CD4-positive, CD25-positive, alpha-beta regulatory T cell (primary cell): ENCODE measurements at places on chromosomes 7 and 10. TPM values are rescaled to one million over a fixed set of nuclear protein-coding genes. Genes with fewer than 3 reads are reported as not detected.

DNA sequence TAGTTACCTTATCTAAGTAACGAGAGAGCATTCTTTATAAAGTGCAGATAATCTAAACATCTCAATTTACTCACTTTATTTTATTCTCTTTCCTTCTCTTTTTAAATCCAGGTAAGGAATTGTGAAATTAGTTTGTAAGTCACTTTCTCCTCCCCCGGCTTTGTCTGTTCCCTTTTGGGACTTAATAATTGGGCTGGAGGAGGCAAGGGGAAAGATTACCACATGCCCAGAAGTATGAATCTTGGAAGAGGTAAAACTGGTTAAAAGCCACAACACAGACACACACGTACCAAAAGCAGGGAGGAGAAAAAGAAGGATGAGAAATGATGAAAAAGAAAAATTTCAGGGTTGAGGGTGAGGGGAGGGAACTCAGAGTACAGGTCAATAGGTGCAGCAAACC is 63.3 kb upstream of the LRRC17 start:
- no peak for DNase-seq

- no peak for DNase-seq
Observed at GRCh38 chr7:81170291-81170690, 251.4 kb upstream of the SEMA3C start.

The GPR85 gene
- not detected for polyA plus RNA-seq

The MRLN gene
- polyA plus RNA-seq: not detected

The ANXA8 gene
- not detected for polyA plus RNA-seq

GRCh38 chr7:1768832-1769231 is 98.8 kb downstream of the ELFN1 start:
- no peak for DNase-seq

- DNase-seq: no peak
Observed at GRCh38 chr7:142380069-142380468, 122.2 kb upstream of the PRSS58 start.

GRCh38 chr10:6232846-6233724 is 30.4 kb downstream of the PFKFB3 start:
- DNase-seq: no peak

DNA sequence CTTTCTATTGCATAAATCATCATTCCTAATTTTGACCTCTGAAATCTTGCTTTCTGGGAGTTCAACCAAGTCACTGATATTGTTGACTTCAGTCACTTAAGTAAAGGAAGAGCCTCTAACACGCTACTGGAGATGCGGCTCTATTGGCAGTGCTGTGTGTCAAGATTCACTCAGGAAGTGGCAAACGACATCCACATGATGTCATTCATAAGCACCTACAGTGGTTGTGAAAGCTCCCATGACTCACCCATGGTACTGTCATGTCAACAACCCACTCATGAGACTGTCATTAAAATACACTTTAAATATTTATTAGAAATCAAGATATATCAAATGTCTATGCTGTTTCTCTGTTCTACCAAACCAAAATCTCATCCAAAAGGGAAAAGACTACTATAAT is 52.5 kb upstream of the LHFPL3 start:
- peak; percentile 14 for DNase-seq

The ELFN1 gene
- not detected for polyA plus RNA-seq

The COL17A1 gene
- not detected for polyA plus RNA-seq

DNA sequence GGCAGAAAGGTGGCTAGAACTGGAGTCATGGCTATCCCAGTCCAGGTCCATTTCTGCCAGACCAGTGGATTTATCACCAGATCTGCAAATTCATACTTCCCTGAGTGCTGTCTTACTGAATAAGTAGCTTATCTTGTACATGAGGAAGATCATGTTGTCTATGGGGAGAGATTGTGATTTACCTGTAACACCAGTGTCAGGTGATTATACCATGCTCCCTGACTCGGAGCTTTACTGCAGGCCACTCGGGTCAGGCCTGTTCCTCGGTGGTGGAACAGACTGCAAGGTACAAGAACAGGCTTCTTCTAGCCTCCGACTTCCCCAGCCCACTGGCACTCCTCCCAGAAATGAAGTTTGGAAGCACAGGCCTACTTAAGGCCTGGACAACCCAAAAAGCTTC is 42.6 kb upstream of the DLG5 start:
- no peak for DNase-seq

The KCND2 gene
- not detected for polyA plus RNA-seq

GRCh38 chr7:111855161-111855841 is 293.0 kb upstream of the IMMP2L start:
- DNase-seq: peak; percentile 3

- no peak for DNase-seq
Observed at GRCh38 chr7:74332373-74333176, 43.4 kb downstream of the CLIP2 start.

DNA sequence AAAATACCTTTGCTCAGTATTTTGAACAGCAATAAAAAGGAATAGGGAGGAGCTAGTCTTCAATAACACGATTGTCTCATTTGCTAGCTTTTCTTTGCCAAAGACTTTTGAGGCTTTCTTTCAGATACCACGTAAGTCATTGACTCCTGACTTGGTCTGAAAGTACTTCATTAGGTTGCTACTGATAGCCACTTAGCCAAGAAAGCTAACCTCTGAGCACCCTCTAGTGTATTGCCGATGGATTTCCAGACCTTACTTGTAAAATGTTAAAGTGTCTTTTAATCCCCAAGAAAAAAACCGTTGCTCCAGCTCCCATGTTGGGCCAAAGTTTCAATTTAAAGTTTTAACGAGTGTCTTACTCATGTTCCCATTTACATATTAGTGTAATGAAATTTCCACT is 63.4 kb upstream of the STRIP2 start:
- DNase-seq: no peak

The ADGRA1 gene
- polyA plus RNA-seq: not detected

DNA sequence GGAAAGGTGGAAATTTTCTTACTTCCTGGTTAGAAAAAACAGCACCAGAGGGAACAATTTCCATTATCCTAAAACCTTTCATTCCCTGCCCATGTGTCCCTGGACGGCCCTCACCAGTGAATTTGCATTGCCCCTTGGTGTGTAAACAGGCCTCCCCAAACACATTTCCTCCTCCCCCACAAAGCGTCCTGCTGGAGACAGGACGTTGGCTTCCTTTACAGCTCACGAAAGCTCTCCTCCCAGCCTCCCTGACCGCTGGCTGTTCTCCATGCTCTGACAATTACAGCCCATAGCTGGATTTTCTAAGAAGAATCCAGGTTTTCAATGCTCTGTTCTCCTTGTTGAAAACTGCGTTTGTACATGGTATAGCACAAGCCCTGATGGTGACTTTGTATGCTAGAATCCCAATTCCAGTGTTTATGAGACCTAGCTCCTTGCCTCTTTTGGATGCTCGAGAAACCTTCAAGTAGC is 724.2 kb upstream of the CELF2 start:
- no peak for DNase-seq

DNA sequence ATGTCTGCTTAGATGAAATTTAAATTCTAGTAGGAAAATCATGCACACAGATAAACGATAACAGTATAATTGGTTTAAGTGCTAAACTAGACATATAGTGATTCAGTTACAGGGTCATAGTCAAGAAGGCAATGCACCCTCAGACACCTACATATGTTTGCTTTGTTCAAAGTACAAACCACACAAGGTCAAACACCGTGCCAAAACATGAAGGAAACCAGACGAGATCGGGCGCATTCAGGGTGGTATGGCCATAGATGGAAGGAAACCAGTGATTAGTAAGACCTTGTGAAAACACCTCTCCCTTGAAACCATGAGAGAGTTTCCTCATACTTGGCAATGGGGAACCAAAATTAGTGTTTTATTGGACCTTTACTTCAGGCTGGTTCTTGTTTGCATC is 906.9 kb downstream of the PCDH15 start:
- no peak for DNase-seq

- no peak for DNase-seq
Observed at GRCh38 chr10:69960988-69961880, 91.4 kb upstream of the MACROH2A2 start.

DNA sequence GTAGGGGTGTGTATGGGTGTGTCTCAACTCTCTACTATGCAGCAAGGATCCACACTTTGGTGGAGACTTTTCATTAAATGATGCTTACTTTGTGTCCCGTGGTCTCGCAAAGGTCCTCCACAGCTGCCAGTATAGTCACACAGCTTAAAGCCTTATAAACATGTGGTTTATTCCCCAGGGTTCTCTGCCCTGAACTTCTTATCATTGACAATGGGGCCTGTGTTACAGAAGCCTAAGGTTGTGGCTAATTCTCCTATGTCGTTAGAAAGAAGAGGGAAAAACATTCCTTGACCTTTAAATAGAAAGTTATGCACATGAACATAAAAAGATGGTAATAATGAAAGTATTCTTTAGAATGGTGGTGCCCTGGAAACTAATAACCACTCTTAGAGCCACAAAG is 201.4 kb downstream of the INHBA start:
- no peak for DNase-seq

- DNase-seq: no peak
Observed at GRCh38 chr10:63481815-63482421, 16.1 kb upstream of the JMJD1C start.

DNA sequence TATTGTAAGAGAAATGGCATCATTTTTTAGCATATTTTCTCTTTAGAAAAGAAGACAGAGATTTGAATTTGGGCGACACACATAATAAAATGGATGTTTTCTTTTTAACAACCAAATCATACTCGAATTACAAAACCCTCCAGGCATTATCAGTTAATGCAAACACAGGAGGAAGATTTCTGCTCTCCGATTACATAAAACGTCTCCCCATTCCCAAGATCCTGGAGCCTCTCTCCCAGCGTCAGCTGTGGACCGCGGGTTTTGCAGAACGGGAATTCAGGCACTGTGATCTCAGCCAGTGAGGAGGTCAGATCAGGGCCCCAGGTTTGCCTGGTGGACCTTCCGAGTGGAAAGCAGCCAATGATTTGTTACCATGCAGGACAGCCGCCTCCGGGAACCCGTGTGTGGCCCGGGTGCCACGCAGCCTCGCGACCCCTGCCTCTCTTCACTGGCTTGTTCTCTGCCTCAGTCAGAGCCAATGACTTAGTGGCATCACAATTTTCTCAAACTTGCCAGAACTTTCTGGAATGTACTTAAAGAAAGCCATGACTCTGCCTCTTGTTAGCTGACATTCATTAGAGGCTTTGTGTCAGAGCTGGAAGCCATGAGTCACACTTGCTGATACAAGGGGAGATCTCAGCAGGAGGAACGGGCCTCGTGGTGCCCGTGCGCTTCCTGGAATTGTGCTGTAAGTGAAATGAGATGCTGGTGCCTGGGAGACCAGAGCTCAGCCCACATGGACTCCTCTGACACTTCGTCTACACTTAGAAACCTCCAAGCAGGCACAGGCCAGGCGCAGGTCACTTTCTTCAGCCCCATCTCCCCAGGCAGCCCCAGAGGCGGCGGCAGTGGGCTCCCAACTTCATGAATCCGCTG is 246.1 kb downstream of the KLF6 start:
- DNase-seq: no peak

DNA sequence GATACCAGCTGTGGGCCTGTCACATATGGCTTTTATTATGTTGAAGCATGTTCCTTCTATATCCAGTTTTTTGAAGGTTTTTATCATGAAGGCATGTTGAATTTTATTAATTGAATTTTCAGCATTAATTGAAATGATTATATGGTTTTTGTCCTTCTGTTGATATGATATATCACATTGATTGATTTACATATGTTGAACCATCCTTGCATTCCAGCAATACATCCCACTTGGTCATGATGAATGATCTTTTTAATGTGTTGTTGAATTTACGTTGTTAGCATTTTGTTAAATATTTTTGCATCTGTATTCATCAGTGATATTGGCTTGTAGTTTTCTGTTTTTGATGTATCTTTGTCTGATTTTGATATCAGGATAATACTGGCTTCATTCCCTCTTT is 21.2 kb downstream of the PRSS37 start:
- no peak for DNase-seq
